ENCODE measurements at places on chromosomes 16 and 17.

GRCh38 chr16:2432286-2432685 is 3.0 kb downstream of the CCNF start:
- DNase-seq = no peak

DNA sequence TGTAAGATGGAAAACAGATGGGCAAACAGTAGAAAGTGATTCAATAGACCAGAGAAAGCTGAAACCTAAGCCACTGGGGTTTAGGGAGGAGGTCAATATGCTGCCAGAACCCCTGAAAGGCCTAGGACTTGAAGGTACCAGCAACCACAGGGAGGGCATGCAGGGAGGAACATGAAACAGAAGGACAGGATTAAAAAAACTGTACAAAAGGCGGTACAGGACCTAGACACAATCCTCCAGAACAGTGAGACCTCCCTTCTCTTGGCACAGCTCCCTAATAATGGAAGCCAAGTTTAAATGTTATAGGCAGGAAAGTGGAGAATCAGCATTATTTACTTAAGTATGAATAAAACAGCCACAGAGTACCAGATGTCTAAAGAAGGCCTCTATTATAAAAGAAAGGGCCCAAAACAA is 105.5 kb downstream of the SPAG9 start:
- DNase-seq = no peak

DNA sequence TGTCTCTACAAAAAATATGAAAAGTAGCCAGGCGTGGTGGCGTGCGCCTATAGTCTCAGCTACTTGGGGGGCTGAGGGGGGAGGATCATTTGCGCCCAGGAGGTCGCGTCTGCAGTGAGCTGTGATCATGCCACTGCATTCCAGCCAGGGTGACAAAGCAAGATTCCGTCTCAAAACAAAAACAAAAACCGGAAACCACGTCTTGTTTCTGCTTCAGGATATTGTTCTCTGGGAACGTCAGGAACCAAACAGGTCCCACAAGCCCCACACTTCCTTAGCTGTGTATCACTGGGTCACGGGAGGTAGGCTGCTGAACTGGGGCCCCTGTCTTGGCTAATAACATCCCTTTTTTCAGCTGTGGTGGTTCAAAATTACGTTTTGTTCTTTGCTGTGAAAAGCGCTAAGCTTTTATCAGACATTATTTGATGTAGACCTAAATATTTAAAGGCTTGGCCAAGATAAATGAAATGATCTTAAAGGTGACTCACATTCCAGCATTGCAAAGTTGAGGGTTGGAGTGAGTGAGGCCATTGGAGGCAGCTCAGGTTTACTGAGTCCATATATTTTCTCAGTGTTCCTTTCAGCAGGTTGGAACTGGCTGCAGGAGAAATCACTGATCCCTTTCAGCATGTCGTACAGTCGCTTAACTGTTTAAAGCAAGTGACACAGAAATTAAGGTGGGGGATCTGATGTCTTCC is 16.4 kb upstream of the SEC14L1 start:
- no peak for DNase-seq

GRCh38 chr17:8925808-8926207 is 39.7 kb downstream of the PIK3R5 start:
- no peak for DNase-seq

- no peak for DNase-seq
These were observed 1.6 kb downstream of the LASP1 start for GRCh38 chr17:38871247-38872015.

Data from keratinocyte (primary cell).